ENCODE measurements at places on chromosomes 5 and 9.

DNA sequence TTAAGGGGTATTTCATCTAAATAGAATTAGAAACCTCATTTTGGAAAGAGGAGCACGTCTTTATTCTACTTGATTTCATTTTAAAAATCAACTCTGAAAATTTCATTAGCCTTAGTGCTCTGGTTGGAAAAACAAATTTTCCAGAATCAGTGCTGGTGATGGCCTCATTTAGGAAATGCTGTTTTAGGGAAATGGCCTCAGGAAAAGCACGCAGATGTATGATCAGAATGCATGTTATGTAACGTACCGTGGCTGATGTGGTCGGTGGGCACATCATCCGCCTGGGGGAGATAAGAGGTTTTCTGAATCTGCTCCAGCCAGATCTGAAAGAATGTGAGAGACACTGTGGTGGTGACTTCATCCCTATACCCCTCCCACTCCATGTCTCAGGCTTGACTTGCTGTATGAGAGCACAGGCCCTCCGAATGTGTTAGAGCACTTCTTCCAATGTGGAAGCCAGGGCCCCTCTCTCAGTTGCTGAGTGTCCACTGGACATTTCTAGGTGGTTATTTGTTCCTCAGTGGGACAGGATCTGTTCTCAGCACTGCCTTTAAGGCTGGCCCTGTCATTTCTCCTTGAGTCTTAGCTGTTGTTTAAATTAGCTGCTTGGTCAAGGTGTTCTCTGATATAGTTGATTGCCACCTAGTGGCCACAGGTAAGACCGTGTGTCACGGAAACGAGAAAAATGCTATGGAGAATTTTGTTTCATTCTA, 96.5 kb downstream of the ARHGAP26 start:
- DNase-seq = no peak

DNA sequence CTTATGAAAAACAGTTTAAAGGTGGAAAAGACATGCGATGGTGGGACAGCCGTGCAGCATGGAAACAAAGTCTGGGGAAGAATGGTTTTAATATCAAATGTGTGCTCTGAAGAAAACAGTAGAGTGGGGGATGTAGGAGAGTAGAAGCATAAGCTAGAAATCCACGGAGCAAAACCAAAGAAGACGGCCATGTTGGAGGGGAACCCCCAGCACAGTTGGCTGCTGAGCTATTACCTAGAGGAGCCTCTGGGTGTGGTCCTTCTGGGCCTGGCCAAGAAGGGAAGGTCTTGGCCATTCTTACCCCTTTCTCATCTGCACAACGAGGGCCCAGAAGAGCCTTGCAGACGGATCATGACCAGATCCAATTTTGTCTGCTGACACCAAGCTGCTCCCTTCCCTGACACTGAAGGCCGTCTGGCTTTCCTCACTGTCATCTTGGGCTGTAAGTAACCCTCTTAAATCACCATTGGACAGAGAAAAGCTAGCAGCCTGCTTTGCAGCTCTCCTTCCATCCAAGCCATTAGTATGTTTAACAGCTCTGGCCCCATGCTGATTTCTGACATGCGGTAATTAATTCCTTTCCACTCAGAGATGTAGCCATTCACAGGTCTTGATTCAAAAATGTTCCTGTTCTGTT, 189.5 kb downstream of the SEC61B start:
- DNase-seq = no peak

- DNase-seq = no peak
Observed at GRCh38 chr5:67971223-67971830, 244.2 kb upstream of the PIK3R1 start.

DNA sequence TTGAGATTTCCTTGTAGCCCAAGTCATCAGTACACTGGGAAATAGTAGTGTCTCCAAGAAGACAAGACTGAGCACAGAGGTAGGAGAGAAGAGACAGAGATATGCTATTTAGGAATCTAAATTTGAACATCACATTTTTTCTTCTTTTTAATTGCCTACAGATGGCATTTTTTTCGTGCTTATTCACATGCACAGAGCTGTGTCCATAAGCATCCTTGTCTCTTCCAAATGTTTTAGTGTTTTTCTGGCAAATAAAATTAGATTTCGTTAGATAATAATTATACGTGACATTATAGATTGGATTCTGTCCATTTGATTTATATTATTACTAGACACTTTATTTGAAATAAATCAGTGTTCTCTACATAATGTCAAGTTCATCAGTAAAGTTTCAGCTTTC, 80.9 kb downstream of the PRR16 start:
- no peak for DNase-seq

- no peak for DNase-seq
Observed at GRCh38 chr5:7794311-7794710, 56.6 kb downstream of the CFAP90 start.

DNA sequence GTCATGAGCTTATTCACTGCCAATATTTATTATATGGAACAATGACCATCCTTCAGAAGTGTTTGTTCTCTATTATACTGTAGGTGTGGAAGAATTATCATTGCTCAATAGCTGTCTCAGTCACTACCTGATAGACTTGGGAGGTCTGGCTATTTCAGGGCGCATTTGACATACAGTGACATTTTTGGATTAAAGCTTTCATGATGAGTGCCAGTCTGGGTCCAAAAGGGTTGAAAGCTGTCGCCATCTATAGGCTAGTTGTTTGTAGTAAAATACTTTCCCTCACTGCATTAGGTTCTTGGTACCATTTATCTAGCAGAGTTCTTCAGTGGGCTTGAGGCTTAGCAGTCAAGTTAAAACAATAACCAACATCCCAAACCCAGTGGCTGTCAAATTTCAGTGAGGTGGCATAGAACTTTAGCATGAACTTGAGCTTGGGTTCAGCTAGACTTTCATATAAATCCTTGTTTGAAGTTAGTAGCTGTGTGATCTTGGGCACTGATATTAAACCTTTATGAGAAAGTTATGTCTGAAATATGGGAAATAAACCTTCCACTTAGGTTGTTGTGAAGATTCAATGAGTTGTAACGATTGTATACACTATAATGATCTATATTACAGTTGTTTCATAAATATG, 110.5 kb upstream of the CDKN2B start:
- DNase-seq = no peak

DNA sequence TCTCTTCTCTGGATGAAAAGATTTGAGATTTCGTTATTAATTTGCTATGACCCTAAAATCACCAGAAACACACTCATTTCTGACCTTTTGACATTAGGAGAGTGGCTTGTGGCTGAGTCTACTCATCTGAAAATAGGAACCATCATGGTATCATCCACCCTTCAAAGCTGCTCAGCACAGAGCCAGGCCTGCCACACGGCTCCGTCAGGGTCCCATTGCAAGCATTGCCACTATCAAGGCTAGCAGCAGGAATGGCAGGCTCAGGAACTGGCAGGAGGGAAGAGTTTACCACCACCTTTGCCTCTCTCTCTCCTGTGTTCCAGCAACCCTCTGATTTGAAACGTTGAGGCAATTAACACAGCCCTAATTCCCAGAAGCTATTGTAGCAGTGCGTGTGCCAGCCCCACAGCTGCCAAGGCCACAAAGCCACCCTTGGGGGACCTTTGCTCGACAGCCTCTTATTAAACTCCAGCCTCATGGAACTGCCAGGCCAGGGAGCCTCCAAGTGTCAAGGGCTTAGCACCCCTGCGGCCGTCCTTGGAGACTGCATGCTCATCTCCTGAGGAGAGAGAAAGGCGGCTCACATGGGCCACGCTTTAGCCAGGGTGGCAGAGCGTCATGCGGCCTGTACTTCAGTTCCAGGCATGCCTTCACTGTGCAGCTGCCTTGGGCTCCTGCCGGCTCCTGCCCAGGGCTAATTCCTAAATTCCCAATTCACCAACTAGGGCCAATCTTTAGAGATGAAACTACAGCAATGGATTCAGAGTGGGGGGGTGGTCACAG, 145.9 kb downstream of the ROR2 start:
- no peak for DNase-seq

DNA sequence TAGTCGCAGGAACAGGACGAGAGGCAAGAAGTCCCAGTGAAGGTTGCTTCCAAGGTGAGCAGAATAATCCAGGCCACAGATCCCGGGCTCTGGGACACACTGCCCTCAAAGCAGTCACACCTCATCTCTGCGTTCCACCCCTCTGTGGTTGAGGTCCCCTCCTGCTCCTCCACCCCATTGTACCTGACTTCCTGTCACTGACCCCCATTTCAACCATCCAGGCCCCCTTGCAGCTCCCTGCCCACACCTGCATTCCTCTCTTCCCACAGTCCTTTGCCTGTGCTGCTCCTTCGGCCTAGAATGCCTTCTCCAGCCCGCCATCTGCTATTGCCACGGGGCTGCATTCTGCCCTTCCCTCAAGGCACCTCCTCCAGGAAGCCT, 73.5 kb downstream of the PAX5 start:
- no peak for DNase-seq

DNA sequence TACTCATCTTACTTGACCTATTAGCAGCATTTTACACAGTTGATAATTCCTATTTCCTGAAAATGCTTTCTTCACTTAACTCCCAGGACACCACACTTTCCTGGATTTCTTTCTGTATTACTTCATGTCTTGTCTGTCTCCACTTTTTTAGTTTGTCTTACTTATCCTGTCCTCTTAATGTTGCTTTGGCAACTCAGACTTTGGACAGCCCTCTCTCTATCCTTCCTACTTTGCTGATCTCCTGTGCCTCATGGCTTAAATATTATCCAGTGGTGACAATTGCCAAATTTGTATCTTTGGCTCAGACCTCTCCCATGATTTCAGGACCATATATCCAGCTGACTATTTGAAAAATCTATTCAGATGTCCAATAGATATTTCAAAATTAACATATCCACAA, 39.8 kb upstream of the NUDT12 start:
- no peak for DNase-seq

DNA sequence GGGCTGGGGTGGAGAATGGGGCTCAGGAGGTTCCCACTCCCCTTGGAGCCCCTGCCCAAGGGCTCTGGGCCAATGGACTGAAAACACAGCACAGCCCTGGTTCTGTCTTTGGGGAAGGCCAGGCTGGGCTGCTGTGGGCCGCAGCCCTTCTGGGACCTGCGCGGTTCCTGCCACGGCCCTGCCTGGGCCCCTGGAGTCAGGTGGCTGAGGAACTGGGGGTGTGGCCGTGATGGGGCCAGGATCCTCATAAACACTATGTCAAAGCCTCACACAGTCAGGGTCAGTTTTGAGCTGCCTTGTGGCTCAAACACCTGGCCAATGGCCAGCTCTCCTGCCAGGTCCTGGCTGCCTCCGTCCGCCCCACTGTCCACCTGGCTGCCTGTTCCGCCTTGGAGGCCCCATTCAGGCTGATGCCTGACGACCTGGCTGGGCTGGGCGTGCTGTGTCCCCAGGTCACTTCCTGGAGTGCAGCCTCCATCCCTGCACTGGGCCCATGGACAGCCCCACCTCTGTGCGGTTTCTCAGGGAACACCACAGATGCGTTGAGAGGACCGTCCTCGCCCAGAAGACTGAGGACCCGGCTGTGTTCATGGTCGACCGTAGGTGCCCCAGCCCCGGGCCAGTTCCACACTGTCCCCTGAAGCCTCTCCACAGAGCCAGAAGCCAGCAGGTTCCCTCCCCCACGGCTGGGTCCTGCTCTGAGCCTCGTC, 27.5 kb downstream of the PAEP start:
- no peak for DNase-seq

DNA sequence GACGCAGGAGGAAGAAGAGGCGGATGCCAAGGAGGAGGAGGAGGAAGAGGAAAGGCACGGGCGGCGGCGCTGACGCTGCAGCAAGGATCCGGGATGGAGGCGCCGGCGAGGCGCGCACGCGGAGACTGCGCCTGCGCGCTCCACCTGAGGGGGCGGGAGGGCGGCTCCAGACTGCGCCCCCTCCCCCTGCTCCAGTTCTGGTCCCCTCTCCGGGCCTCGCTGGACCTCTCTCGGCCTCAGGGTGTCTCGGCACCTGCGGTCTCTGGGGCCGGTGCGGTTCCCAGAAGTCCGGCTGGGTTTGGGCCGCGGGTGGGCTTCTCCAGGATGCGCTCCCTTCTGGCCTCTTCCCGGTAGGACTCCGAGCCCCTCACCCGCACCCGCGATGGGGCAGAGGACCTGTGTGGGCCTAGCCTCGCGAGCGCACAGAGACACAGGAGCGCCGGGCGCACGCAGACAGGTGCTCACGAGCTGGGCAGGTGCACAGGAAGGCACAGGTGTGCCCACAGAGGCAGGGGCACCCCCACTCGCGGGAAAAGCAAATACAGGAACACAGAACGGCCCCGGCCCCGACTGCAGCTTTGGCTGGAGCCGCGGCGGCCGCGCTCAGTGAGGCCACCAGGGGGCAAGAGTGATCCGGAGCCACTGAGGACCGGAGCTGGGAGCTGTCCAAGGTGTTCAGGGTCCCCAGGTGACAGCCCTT, at the start of gene NPDC1:
NPDC1 (minus strand) TSS at position 90 of the 700 bp plus-strand sequence. CDS start 188 bp downstream, outside the sequence.
- peak; percentile 55 for DNase-seq

Measured in activated CD8-positive, alpha-beta memory T cell treated with anti-CD3 and anti-CD28 coated beads for 4 hours (primary cell).